ENCODE measurements at places on chromosomes 16 and 17.

GRCh38 chr17:57257195-57257894 is 1.0 kb downstream of the MSI2 start:
- no peak for DNase-seq

- DNase-seq, result no peak
Observed at GRCh38 chr17:38418062-38418692, 10.1 kb upstream of the ARHGAP23 start.

- DNase-seq, result no peak
Observed at GRCh38 chr16:79184464-79185030, 416.0 kb downstream of the MAF start.

DNA sequence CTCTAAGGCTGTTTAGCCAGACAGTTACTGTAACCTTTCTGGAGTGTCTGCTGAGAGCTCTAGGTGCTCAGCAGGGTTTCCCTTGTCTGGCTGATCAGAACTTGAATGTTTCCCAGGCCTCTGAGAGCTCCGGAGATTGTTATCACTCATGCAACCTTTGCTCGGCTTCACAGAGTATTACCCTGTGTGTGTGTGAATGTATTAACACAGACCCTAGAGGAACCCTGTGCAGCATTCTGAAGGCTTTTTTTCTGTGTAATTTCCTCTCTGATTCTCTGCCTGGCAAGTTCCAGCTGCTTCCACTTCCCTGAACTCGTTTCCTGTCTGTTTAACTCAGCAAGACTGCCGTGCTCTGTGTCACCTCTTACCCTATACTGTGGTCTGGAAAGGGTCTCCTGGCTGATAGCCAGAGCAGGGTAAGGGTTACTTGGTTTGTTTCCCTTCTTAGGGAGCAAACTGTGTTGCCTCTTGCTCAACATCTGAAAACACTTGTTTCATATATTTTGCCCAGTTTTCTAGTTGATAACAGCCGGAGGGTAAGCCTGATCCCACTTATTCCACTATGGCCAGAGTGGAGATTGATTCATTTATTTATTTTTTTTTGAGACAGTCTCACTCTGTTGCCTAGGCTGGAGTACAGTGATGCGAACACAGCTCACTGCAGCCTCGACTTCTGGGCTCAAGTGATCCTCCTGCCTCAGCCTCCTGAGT is 21.7 kb downstream of the PRMT7 start:
- DNase-seq, result no peak

All from stimulated activated CD4-positive, alpha-beta T cell treated with anti-CD3 and anti-CD28 coated beads, Interleukin-2, amount 100 ng/mL, for 48 hours (primary cell).